ENCODE measurements at places on chromosomes 1 and 21.
A peak's percentile ranks its signal among the peaks of the same experiment; 100 is the strongest.

GRCh38 chr1:162189345-162189744 lies 119.9 kb downstream of the NOS1AP start:
- no peak for DNase-seq

DNA sequence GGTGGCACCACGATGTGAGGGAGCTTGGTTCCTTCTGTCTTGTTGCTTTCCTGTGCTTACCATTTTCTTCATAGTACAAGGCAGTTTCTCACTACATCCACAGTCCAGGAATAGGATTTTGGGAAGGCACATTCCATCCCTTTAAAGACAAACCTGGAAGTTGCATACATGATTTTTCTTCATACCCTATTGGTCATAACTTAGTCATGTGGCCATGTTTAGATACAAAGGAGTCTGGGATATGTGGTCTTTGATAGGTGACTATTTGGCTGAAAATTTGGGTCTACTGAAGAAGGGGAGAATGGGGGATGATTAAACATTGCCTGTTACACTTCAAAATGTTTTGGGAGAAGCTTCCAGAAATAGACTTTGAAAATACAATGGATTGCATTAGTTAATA lies 7.0 kb downstream of the DYRK1A start:
- no peak for DNase-seq

DNA sequence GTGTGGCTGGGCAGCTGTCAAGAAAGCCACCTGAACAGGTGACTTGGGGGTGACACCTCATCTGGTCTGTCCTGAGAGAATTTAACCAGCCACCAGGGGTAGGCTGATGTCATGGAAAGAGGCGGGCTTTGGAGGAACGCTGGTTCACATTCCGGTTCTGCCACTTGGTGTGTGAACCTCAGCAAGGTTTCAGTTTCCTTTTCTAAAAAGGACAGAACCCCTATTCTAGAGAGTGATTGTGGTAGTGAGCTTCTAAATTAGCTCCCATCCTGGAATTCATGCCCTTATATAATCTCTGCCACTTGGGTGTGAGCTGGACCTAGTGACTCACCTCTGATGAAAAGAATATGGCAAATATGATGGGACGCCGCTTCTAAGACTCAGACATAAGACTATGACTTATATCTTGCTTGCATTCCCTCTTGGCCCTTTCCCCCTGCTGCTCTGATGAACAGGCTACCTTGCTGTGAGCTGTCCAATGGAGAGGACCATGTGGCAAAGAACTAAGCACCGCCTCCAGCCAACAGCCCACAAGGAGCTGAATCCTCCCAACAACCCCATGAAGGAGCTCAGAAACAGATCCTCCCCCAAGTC lies 332.1 kb downstream of the RRAGC start:
- no peak for DNase-seq

DNA sequence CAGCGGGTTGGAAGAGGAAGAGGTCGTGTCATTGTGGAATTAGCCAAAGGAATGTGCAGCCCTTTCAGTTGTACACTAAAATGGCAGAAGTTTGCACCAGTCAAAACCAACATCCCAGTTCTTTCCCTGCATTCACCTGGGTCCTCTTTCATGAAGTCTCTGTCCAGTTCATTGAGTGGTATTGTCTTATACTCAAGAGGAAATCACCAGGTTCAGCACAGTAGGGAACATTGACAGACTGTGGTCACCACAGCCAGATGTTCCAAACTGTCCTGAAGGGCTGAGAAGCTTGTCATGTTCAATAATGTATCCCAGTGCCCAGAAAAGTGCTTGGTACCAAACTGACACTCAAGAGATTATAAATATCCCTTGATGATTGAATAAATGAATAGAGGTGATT lies 131.6 kb downstream of the GLUL start:
- DNase-seq: no peak

- DNase-seq: no peak
These were observed 35.9 kb upstream of the AXDND1 start for GRCh38 chr1:179329862-179330261.

DNA sequence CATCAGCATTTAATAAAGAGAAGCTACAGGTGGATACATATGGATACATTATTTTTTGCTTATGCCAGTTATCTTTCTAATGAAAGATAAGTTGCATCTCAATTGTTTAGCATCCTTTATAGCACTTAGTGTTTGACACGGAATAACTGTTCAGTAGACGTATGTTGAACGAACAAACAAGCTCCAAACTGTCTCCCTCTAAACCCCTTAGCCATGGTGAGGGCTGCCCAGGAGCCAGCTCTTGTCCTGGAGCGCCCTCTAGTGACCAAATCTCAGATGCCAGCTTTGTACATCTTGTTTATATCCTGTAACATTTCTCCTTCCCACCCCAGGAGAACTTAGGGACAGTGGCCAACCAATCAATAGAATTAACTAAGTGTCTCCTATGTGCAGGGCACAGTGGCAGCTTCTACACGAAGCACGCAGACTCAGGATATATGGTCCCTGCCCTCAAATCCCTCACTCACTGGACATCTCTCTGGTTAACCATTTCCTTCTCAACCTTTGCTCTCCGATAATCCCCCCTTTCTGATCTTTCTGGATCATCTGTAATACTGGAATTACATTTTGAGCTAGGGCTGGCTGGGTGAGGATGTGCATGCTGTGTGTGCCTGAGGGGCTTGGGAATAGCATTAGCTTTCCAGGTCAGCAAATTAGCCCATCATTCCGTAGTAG lies 22.9 kb downstream of the KCNA10 start:
- peak; percentile 86 for DNase-seq

GRCh38 chr1:208526613-208527125 lies 282.5 kb upstream of the PLXNA2 start:
- no peak for DNase-seq

DNA sequence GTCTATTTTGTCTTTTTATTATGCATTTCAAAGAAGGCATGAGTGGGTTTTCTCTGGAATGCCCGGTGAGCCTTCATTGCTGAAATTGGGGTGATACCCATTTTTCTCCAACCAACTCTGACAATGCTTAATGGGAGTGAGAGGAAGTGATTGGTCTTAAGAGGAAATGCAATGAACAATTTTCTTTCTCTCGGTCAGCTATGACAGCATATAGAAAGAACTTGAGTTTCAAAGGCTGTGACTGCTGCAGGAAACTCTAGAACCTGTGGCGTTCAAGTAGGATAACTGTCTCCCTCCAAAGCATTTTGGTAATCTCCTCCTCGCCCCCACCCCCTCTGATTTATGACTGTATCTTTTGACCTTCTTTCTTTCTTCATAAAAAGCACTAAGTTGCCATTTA lies 155.9 kb downstream of the LYPLAL1 start:
- DNase-seq: no peak

DNA sequence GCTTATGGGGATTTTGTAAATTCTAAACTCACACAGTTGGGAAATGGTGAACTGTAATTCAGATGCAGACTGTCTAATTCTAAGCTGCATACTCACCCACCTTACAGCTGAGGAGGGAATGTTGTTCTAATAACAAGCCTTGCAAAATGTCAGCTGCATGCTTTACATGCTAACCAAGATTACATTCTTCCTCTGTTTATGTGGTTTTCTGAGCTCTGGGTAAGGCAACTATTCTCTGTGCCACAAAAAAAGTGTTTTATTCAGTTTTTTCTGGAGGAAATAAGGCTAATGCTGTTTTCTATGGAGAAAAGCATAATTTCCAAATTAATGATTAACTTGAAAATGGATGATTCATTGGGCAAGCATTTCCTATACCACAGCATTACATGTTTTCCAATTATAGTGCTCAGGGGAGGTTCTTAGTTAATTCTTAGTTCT lies 64.9 kb downstream of the RGS13 start:
- no peak for DNase-seq

- no peak for DNase-seq
These were observed 2.1 kb downstream of the ARHGEF2 start for GRCh38 chr1:155976062-155976912.

DNA sequence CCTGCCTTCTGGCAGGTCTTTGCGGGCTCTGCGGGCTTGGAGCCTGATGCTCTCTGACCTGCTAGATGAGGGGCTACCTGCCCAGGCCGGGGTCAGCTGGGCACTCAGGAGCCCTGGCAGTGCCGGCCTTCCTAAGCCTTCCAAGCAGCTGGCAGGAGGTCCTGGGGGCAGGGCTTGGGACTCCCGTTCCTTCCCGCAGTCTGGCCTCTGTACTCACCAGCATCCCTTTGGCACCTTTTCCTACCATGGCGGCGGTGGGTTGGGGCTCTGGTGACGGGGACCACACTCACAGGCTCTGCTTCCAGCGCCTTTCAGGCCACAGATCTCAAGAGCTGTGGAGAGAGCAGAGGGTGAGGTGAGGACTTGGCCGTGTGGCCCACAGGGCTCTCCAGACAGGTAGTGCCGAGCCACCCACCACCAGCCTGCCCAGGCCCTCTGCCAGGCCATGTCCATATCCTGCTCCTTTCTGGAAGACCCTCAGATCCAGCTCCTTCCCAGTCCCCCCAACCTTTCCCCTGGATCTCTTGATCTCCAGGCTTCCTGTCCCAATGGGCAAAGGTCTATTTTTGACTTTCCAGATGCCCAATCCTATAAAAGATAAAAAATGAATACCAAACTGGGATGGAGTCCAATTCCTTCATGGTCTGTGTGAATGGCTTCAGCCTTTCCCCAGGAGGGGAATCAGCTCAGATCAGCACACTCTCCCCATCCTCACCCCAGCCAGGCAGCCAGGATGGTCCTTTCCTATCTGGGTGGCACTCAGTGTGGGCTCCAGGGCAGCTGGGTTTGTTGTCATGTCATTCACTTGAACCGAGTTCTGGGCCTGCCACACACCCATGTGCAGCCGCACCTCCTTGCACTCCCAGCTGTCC lies 7.0 kb downstream of the SLC6A9 start:
- no peak for DNase-seq

All from ecto neural progenitor cell (in vitro differentiated cells).